Natural killer cell treated with Interleukin-12 subunit alpha and Interleukin-12 subunit beta and Interleukin-15 and Interleukin-18, amount 100 ng/mL, for 72 hours (primary cell): ENCODE measurements at places on chromosomes 16 and 17. TPM values are rescaled to one million over a fixed set of nuclear protein-coding genes. Genes with fewer than 3 reads are reported as not detected.

DNA sequence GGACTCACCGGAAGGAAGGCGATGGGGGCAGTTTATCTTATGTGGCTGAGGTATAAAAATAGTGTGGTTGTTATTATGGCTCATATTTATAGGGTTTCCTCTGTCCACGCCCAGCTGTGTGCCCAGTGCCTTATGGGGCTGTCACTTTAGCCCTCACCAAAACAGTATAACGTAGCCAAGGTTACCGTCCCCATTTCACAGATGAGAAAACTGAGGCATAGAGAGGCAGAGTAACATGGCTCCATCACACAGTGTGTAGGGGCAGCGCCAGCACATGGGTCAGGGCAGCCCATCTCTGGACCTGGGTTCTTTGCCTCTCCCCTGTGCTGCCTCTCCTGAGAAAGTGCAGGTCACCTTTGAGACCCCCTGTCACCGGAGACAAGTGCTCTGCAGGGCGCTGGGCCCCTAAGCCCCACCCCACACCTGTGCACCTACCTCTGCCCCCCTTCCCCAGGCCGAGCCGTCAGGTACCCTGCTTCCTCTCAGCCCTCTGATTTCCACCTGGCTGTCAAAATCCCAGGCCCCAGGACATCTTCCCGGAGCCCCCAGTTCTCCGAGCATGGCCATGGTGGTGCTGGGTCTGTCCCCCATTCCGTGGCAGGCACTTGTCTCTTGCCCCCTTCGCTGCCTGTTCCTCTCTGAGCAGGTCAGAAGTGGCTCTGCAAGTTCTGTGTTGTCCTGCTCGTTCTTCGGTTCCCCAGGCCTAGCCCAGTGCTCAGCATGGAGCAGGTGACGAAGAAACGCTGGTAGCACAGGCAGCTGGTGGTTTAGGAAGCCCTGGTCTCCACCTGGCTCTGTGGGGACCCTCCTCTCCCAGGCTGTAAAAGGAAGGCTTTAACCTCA is 7.2 kb downstream of the KIAA0513 start:
- no peaks in the 10 kb centered on the region for H3K4me1 ChIP-seq
- DNase-seq = no peak
- no peak overlapping the region for H3K4me3 ChIP-seq
- H3K27ac ChIP-seq = no peak overlapping the region
- H3K36me3 ChIP-seq = no peaks in the 10 kb centered on the region
- no peaks in the 10 kb centered on the region for H3K27me3 ChIP-seq

The CCL3 gene
- 2,440 TPM for total RNA-seq

DNA sequence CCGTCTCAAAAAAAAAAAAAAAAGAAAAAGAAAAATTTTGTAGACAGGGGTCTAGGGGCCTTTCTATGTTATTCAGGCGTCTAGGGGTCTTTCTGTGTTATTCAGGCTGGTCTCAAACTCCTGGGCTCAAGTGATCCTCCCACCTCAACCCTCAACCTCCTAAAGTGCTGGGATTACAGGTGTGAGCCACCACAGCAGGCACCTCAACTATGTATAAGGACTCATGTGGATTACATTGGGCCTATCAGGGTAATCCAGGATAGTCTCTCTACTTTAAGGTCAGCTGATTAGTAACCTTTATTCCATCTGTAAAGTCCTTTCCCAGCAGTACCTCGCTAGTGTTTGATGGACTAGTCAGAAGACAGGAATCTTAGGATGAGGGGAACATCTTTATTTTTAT is 22.4 kb downstream of the TADA2A start:
- no peak overlapping the region for H3K4me3 ChIP-seq
- peaks cover 22% of the 10 kb centered on the region for H3K4me1 ChIP-seq
- no peaks in the 10 kb centered on the region for H3K27me3 ChIP-seq
- peak overlapping the region; percentile 96 for H3K27ac ChIP-seq

GRCh38 chr17:64306850-64307463 is 43.9 kb upstream of the TEX2 start:
- no peak overlapping the region for H3K4me3 ChIP-seq
- H3K4me1 ChIP-seq = no peaks in the 10 kb centered on the region
- no peak overlapping the region for H3K27ac ChIP-seq
- DNase-seq = no peak
